Cardiac muscle cell (in vitro differentiated cells and primary cell): ENCODE measurements at places on chromosomes 2 and 18. TPM values are rescaled to one million over a fixed set of nuclear protein-coding genes. Genes with fewer than 3 reads are reported as not detected.

KLHL14 gene
- 69.8 and 88.0 TPM in 2 replicates for total RNA-seq

GKN1 gene
- total RNA-seq, result not detected in 2 replicates

BCL2 gene
- total RNA-seq, result 0.70 and 0.98 TPM in 2 replicates

GRCh38 chr2:31980674-31981356, 30.0 kb downstream of the MEMO1 start:
- H3K27me3 ChIP-seq, result no peaks in the 10 kb centered on the region
- H3K27ac ChIP-seq, result peak overlapping the region; percentile 50
- peaks cover 5% of the 10 kb centered on the region for H3K4me1 ChIP-seq
- H3K4me3 ChIP-seq, result no peak overlapping the region

DNA sequence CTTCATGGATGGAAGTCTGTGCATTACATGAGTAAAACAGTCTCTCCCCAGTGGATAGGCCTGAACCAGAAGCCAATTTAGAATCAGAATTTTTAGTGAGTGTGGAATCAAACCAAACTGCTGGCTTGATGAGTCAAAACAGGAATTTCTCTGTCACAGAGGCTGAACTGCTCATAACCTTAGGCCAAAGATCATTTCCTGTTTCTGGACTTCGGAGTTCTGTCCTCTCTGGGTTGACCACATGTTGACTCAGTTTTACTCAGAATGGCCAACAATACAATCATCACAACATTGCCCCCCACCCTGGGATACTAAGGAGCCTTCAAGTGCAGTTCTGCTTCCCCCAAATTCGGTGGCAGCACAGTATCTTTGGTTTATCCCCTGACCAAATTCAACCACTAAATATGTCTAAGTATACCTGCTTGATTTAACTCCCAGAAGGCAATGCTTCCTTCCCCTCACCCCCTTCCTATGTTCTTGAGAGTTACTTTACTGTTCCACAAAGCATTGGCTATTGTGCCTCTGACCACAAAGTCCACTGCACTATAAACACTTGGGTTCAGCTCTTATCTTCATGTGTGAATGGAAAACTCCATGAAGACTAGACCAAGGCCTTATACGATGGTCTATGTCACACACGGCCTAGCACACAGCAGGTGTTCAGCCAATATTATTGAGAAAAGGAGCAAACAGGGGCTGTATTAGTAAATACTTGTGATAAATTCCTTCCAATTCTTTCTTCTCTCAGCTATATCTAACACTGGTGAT, 67.8 kb downstream of the NXPH2 start:
- no peaks in the 10 kb centered on the region for H3K27me3 ChIP-seq
- no peak for DNase-seq
- no peak overlapping the region for H3K27ac ChIP-seq
- no peak overlapping the region for H3K4me3 ChIP-seq
- H3K36me3 ChIP-seq, result no peaks in the 10 kb centered on the region

DNA sequence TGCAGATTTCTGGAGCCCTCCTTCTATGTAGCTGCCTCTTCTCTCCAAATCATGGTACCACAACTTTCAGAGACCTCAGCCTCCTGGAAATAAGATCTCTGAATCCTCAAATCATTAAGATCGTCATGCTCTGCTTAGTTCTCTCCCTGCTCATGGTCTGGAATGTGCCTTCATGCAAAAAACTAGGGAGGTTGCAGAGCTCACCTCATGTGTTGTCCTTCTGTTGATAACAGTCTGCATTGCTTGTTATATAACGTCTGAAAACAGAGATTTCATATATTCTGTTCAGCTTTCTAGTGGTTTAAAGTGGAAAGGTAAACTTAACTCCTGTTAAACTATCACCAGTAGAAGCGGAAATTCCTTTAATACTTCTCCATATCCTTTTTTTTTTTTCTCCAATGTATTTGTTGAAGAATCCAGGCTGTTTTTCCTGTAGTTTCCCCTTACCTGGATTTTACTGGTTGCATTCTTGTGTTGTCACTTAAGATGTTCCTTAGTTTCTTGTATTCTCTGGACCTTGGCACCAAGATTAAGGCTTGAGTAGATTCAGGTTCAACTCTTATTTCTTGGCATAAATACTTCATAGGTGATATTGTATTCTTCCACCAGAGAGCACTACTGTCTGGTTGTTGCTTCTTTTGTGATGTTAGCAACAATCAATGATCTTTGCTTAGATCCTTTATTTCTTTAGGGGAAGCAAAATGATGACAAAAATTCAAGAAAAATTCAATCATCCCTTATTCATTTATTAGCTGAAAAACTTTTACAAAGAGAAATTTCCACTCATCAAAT, 211.3 kb downstream of the LOXHD1 start:
- H3K27ac ChIP-seq, result no peak overlapping the region
- H3K4me3 ChIP-seq, result no peak overlapping the region
- H3K27me3 ChIP-seq, result no peaks in the 10 kb centered on the region
- DNase-seq, result no peak

DNA sequence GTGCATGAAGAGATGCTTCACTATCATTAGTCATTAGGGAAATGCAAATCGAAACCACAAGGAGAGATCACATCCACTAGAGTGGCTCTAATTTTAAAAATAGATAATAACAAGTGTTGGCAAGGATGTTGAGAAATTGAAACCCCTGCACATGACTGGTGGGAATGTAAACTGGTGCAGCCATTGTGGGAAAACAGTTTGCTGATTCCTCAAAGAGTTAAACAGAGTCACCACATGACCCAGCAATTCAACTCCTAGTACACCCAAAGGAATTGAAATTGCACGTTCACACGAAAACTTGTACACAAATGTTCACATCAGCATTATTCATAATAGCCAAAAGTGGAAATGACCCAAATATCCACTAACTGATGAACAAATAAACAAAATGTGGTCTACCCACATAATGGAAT, 179.5 kb downstream of the BCL2 start:
- no peaks in the 10 kb centered on the region for H3K27me3 ChIP-seq
- no peak overlapping the region for H3K4me3 ChIP-seq
- peaks cover 9% of the 10 kb centered on the region for H3K4me1 ChIP-seq
- H3K36me3 ChIP-seq, result no peaks in the 10 kb centered on the region
- DNase-seq, result no peak

DNA sequence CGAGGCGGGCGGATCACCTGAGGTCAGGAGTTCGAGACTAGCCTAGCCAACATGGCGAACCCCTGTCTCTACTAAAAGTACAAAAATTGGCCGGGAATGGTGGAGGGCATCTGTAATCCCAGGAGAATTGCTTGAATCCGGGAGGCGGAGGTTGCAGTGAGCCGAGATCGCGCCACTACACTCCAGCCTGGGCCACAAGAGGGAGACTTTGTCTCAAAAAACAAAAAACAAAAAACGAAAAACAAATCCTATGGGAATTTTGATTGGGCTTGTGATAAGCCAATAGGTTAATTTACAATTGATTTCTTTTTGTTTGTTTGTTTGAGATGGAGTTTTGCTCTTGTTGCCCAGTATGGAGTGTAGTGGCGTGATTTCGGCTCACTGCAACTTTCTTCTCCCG, 24.2 kb upstream of the TOGARAM2 start:
- H3K4me3 ChIP-seq, result no peak overlapping the region
- H3K36me3 ChIP-seq, result no peaks in the 10 kb centered on the region
- peaks cover 6% of the 10 kb centered on the region for H3K4me1 ChIP-seq
- no peak for DNase-seq
- H3K27me3 ChIP-seq, result no peaks in the 10 kb centered on the region
- no peak overlapping the region for H3K27ac ChIP-seq

- no peak overlapping the region for H3K27ac ChIP-seq
- H3K36me3 ChIP-seq, result no peaks in the 10 kb centered on the region
- H3K4me3 ChIP-seq, result no peak overlapping the region
These were observed 227.7 kb upstream of the BOD1L2 start for GRCh38 chr18:56919190-56919589.
